NCI-H187 (cell line): ENCODE measurements at places on chromosomes 12 and 14.

DNA sequence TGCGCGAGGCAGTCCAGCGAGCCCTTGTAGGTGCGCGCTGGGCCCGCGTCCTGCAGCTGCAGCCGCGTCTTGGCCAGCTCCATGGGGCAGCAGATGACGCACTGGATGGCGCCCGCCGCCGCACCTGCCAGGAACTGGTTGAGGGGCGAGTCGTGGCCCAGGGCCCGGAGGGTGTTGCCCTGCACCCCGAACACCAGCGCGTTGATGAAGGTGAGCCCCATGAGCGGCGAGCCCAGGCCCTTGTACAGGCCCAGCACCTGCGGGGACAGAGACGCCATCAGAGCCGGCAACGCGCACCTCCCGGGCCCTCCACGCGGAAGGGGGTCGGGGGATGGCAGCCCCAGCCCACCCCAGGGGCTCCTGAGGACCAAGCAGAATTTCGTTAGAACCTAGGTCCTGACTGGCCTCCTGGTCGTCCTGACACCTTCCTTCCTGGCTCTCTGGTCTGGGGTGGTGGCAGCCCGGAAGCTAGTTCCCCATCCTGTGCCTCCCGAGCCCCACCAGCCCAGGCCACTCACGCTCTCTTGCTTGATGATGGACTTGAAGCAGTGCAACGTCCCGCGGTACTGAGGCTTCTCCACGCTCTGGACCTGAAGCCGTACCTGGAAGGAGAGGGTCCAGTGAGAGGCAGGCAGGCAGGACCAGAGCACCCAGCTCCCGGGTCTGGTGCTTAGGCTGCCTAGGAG, 13.3 kb downstream of the SLC25A29 start:
- no peak for DNase-seq

- no peak for DNase-seq
These were observed 881.9 kb downstream of the GALC start for GRCh38 chr14:87111126-87111525.

DNA sequence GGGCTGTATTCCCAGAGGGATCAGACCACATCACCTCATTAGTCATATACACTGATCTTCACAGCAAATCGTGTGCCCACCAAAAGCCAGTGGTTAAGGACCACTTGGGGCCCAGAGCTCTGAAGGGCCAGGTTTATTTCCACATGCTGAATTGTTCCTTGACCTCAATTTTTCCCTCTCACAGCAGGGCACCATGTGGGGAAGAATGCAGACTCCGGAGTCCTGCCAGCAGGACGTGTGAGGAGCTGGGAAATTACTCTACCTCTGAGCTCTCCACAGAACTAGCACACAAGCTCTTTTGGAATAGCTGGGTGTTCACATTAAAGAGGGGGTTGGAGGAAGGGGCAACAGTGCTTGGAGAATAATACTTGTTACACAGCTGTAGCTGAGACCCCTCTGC, 57.6 kb upstream of the SEL1L start:
- no peak for DNase-seq

DNA sequence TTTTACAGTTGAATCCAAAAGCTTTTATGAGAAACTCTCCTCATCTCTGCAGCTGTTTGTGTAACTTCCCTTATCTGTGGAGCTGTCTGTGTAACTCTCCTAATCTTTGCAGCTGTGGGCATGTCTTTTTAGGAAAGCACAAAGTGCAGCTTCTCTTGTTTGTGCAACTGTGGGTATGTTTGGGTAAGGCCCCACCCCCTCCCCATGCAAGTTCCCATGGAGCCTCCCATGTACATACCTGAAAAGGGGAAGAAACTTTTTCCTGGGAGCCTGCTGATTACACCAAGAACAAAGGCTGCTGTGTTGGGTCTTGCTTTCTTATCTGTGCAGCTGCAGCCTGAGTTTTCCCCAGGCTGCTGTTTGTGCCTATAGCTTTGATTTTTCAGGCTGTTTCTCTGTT, 42.7 kb upstream of the CDKN3 start:
- DNase-seq, result no peak

DNA sequence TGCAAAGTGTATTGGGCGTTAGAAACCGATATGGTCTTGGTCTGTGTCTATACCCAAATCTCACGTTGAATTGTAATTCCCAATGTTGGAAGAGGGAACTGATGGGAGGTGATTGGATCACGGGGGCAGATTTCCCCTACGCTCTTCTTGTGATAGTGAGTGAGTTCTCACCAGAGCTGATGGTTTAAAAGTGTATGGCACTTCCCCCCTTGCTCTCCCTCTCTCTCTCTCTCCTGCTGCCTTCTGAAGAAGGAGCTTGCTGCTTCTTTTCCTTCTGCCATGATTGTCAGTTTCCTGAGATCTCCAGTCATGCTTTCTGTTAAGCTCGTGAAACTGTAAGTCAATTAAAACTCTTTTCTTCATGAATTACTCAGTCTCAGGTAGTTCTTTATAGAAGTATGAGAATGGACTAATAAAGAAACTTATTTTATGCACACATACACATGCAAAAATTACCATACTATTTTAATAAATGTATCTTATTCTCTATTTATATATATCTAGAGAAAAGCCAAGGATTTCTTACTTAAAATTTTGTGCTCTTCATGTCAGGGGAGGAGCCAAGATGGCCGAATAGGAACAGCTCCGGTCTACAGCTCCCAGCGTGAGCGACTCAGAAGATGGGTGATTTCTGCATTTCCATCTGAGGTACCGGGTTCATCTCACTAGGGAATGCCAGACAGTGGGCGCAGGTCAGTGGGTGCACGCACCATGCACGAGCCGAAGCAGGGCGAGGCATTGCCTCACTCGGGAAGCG, 1891.0 kb upstream of the FLRT2 start:
- no peak for DNase-seq

- DNase-seq, result no peak
These were observed 651.6 kb upstream of the TBX3 start for GRCh38 chr12:115335594-115335993.

- peak; percentile 54 for DNase-seq
These were observed 333.8 kb downstream of the KCNH5 start for GRCh38 chr14:62711351-62712023.

- no peak for DNase-seq
These were observed 215.1 kb downstream of the LRRK2 start for GRCh38 chr12:40439771-40440492.

DNA sequence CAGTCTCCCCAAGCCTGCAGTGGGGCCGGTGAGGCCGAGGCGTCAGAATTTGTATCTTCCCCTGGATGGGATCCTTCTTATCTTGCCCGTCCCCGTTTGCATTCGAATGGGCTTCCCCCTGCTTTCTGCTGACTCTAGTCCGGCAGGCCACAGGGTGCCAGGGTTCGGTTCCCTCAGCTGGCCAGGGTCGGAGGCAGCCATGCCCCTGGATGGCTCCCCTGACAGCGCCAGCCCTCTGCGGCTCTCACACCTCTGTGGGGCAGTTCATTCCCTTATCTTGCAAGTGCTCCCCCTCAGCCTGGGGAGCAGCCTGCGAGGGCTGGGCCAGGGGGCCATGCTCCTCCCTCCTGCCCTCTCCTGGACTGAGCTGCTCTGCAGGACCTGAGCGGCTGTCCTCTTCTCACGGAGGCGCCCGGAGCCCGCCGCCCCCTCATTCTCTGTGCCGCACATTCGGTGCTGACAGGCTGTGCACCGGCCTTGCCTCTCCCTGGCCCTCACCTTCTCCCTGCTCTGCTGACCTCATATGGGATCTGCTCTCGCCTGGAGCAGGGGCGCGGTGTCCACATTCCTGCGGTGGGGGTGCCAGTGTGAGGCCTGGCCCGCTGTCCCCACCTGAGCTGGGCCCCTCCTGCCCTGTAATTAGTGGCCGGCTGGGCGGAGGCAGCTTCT, 32.8 kb downstream of the KIF26A start:
- DNase-seq, result no peak

- no peak for DNase-seq
These were observed 28.0 kb downstream of the ERH start for GRCh38 chr14:69370061-69370460.

DNA sequence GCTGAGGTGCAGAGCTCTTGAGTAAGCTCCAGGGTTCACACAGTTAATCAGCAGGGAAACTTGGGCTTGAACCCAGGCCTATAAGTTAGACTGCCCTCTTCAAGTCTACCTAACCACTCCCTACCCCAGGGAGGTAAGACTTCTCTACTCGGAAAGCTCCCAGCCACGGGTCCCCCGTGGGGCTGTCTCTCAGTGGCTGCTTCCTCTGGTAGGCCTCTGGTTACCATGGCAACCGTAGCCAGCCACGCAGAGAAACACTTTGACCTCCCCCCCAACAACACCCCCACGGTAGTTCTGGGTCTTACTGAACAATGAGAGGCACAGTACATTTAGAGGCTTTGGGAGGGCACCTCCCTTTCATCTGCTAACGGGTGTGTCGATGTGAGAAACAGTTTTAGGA, 245.2 kb downstream of the AACS start:
- no peak for DNase-seq

DNA sequence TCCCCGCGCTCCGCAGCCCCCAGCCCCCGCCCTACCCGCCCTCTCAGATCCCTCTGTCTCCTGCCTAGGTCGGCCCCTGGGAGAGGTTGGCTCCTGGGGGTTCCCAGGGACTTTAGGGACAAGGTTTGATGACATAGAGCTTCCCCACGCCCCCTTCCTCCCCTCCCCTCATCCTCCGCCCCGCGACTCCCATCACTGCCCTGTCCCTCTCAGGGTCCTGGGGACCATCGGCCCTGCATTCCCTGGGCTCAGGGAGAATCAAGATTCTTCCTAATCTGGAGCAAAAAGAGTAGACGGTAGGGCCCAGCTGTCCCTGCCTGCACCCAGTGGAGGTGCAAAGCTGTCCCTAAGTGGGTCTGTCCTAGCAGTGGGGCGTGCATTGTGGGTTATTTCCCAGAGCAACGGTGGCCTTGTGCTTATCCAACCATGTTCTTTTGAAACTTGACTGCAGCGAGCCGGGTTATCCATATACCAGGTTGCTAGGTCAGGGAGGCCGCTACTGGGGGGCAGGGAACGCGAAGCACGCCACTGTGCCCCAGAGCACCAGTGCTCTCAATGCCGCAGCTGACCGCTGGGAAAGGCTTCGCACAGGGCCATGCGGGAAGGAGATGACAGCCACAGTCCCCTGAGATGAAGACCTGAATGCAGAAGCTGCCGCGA, 124.4 kb upstream of the PRMT8 start:
- DNase-seq, result no peak

DNA sequence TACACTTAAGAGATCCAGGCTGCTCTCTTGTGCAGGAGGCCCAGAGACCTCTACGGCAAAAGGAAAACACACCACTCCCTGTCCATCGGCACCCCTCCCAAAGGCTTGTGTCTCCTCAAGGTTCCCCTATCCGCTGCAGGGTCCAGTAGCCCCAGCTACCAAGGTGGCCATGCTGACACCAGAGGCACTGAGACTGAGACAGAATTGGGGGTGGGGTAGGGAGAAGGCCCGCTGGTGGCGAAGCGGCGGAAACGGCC, 590 bp downstream of the DDIT3 start:
- DNase-seq, result no peak

DNA sequence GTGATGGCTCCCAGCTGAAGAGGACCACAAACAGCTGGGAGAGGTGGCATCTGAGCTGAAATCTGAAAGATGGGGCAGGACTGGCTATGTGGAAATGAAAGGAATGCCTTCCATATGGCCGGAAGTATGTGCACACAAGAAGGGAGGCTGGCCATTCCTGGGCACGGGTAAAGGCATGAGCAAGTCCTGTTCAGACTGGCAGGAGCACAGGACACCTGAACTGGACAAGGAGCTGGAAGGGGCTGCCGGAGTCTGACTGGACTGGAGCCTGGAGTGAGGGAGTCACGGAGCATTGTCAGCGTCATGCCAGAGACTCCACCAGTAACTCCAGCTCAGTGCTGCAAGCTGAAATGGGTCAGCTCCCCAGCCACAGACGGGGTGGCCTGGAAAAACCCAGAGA, 11.9 kb upstream of the TC2N start:
- no peak for DNase-seq

GRCh38 chr14:36217732-36218131, 41.2 kb upstream of the PTCSC3 start:
- peak; percentile 78 for DNase-seq

- no peak for DNase-seq
These were observed 963 bp downstream of the TCTN2 start for GRCh38 chr12:123671876-123672275.

DNA sequence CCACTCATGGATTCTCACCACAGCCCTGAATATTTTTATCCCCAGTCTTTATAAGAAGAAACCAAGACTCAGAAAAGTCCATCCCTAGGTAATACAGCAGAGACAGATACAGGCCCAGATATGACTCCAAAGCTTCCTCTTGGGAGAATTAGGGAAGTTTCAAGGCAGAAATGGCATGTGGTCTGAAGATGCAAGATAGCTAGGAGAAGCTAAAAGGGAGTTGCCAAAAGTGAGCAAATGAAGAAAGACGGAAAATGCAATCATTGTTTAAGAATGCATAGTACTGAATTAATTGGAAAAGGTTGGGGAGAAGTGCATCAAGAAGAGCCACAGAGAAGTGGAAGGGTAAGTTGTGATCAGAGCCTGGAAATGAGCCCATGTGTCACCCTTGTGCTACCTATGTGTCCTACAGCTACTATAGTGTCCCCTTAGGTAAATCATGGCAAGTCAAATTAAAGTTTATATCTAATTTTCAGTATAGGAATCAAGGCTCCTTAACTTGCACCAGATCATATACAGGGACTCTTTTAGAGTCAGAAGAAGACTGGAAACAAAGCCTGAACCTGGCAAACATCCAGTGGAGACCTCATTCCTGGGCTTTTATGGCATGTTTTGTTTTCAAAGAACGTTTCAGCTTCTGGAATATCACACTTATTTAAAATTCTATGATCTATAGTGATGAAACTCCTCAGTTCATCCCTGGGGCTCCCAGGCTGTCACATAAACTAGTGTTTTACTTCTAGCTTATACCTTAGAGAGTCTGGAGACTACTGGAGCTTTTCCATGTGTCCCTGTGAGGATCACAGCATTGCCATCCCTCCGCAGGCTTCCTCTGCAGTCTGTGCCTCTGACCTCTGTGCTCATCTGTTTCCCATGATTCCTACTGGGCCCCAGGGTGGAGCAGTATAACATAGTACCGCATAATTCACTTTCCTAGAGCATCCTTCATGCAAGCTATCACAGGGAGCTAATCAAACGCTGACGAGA, 189.0 kb upstream of the CDKN3 start:
- DNase-seq, result no peak

DNA sequence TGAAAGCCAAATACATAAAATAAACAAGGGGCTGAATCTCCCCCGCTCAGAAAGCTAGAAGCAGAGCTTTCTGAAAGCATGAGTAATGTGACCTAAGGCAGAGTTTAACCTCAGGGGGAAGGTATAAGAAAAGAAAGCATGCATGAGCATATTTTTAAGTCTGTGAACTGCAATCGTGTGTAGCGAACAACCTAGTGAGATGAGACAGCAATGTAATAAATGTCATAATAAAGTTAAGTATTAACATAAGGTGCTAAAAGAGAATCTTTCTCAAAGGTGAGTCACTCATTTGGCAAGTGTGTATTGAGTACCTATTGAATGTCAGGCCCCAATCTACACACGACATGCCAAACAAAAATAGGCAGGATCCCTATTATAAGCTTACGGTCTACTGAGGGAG, 14.2 kb upstream of the WDR20 start:
- no peak for DNase-seq
